Stimulated activated CD4-positive, alpha-beta T cell treated with anti-CD3 and anti-CD28 coated beads, Interleukin-1b, Interleukin-23, amount 100 ng/mL, for 4 hours (primary cell): ENCODE measurements at places on chromosomes 13 and 19.

GRCh38 chr13:64327505-64328194, 2902.5 kb downstream of the PCDH9 start:
- no peak for DNase-seq

DNA sequence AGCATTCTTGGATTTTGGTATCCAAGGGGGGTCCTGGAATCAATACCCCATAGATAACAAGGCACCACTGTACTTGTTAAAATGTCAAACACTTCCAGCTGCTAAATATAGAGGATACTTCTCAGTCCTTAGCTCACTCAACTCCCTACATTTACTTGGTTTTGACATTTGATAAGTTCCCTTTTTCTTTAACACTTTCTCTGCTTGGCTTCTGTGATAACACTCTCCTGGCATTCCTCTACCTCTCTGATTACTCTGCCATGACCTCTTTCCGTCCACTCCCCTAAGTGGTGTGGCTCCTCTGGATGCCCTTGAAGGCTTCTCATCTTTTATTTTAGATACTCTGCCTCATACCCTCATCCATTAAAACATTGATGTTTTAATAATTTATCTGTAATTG, 65.2 kb downstream of the MICU2 start:
- no peak for DNase-seq

- DNase-seq, result no peak
These were observed 26.9 kb downstream of the SCGB2B2 start for GRCh38 chr19:34649886-34650543.

DNA sequence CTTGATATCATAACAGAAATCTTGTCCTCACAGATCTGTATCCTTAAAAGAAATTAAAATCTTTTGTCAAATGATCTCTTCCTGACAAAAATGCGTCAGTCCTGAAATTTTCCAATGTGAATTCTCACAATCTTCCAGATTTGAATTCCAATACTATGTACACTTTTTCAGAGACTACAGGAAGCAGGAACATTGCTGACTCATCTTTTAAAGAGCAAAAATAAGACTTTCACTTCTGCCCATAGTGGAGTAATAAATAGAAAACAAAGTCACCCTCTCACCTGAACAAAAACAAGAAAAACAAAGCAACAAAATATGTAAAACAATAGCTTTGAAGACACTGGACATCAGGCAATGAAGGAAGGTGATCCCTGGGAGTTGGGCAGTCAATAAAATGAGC, 167.0 kb upstream of the IPO5 start:
- DNase-seq, result no peak

DNA sequence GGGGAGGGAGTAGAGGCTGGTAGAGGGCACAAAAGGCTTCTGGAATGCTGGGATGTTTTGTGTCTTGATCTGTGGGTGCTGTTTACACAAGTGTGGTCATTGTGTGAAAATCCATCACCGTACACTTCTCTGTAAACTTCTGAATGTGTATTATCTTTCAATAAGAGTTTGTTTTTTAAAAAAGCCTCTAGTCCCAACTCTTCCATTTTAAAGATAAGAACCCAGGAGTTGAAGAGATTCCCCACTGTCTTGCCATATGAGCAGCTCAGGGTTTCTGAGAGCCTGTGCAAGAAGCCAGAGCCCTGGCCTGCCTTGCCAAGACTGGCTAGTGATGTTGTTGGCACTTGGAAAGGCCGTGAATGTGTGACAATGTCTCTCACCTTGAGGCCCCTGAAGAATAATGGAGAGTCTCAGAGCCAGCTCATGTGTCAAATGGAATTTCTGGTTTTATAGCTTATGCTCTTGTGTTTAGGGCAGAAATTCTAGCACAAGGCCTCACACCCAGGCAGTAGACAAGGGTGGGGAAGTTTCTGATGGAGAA, 57.5 kb upstream of the NPAS1 start:
- no peak for DNase-seq

DNA sequence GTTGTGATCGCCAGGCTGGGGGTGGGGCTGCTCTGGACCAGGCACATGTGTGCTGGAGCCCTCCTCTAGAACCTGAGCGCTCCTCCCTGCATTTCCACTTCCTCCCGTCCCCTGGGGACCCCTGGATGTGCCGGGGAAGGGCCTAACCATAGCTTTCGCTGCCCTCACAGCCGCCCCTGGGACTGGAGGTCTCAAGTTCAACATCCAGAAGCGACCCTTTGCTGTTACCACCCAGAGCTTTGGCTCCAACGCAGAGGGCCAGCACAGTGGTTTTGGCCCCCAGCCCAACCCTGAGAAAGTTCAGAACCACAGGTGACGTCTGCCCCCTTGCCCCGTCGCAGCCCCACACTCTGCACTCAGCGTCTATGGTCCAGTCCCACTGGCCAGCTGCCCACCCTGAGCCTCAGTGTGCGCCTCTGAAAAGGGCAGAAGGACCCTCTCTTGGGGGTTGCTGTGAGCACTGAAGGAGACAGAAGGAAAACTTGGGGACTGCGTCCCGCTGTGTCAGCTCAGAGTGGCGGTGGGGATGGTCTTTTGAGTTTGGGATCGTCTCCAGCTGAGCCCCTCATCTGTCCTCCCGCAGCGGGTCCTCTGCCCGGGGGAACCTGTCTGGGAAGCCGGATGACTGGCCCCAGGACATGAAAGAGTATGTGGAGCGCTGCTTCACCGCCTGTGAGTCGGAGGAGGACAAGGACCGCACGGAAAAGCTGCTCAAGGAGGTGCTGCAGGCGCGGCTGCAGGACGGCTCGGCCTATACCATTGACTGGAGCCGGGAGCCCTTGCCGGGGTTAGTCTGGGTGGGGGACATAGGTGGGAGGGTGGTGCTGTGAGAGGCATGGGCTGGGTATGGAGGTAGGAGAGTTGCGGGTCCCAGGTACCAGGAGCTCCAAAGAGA, 6.0 kb downstream of the LENG8 start:
- DNase-seq, result no peak

DNA sequence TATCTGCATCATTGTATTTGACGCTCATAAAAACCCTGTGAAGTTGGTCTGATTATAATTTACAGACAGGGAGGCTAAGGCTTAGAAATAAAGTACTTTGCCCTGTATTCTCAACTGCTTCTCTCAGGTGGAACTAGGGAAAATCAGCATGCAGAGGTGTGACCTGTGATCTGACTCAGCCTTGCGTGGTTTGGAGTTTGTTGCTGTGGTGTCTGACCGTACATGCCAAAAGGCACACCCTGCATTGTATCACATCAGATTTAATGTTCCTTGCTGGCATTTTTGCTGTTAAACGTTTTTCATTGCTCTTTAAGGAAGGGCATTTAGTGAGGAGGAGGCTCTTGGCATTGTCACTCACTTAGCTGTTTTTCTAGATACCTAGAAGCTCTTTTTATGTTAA, 58.8 kb upstream of the C1QTNF9B start:
- no peak for DNase-seq

GRCh38 chr13:30666113-30666512, 48.4 kb downstream of the USPL1 start:
- DNase-seq, result no peak

GRCh38 chr13:66576381-66576780, 653.8 kb downstream of the PCDH9 start:
- no peak for DNase-seq

GRCh38 chr19:7013678-7014077, 7.6 kb downstream of the MBD3L2B start:
- DNase-seq, result no peak

- DNase-seq, result no peak
These were observed 34.1 kb upstream of the WDFY2 start for GRCh38 chr13:51550151-51550550.

- no peak for DNase-seq
These were observed 207.4 kb downstream of the COG6 start for GRCh38 chr13:39862900-39863299.

- no peak for DNase-seq
These were observed 7.7 kb downstream of the NR2F6 start for GRCh38 chr19:17237747-17238706.

- no peak for DNase-seq
These were observed 83.8 kb downstream of the RNASEH2B start for GRCh38 chr13:50993371-50993770.

DNA sequence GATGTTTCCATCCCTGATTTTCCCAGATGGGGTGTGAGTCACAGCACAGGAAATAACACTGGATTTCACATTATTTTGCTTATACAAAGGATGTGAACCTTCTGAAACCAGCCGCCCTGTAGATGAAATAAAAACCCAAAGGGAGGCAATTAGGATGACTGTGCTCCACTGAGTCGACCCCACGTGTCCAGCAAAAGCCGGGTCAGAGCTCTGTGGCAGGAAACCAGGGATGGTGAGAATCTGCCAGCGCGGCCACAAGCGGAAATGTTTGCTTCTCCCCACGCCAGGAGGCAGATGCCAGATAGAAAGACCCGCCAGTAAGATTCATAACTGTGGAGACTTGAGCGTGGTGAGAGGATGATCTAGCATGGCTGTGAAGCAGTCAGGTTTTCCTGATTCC, 764.4 kb downstream of the LIG4 start:
- DNase-seq, result no peak

GRCh38 chr19:15776991-15777970, 10.2 kb upstream of the OR10H5 start:
- DNase-seq, result no peak

- DNase-seq, result no peak
These were observed 164.2 kb downstream of the ABCC4 start for GRCh38 chr13:95137096-95137495.

- DNase-seq, result no peak
These were observed 330.7 kb downstream of the PCDH20 start for GRCh38 chr13:61084988-61085387.
